CD4-positive, alpha-beta T cell treated with Interleukin-6 at 100 ng/mL for 8 hours (primary cell): ENCODE measurements at places on chromosomes 7 and 10.
A peak's percentile ranks its signal among the peaks of the same experiment; 100 is the strongest.

GRCh38 chr7:16734148-16734726, 19.3 kb upstream of the TSPAN13 start:
- DNase-seq, result no peak

- no peak for DNase-seq
These were observed 153.7 kb downstream of the DNAJB9 start for GRCh38 chr7:108723381-108723814.

- no peak for DNase-seq
These were observed 157.1 kb upstream of the PRKCQ start for GRCh38 chr10:6737080-6737641.

DNA sequence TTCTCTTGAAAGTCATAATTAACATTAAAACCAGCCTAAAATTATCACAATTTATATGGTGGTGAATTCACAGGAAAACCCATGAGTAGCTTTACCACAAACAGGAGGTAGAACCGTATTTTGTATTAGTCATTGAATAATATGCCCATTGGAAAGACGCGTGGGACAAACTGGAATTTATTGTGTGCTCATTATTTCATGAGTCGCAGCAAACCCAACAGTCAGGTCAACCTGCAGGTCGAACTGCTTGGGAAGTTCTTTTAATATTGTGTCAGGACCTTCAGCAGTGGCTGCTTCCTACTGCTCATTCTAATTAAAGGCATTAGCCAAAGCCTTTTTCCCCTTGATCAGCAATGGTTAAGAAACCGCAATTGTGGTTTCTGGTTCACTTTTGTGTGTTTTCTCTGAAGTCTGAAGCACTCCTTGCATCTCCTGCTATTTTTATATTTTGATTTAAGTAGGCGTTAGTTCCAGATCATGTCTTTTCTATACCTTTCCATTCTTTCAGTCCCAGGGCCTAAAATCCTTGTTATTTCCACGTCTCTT, 100.1 kb downstream of the RAB11FIP2 start:
- no peak for DNase-seq

- no peak for DNase-seq
These were observed 54.2 kb upstream of the CAMK2B start for GRCh38 chr7:44379366-44380188.

DNA sequence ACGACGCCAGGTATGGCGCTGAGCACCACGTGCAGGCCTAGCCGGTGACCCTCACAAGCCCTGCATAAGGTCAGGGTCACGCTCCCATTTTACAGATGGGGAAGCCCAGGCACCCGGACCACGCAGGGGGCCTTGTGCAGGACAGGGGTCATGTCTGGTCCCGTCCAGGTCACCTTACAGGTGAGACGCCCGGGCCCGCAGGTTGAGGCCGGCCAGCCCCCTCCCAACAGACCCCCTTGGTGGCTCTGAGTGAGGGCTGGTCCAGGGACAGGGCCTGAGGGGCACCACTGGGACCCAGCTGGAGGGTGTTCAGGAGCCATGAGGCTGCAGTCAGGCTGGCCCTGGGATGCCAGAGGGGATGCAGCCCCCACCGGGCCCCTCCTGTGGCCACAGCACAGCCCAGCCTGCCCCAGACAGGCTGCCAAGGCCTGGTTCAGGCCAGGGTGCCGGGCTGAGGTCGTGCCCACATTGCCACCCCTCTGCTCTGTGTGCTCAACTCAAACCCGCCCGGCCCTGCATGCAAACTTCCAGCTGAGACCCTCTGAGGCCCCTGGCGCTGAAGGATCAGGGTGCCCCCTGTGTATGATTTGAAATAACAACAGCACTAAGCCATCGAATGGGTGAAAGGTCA, 69.0 kb downstream of the PWWP2B start:
- DNase-seq, result no peak

DNA sequence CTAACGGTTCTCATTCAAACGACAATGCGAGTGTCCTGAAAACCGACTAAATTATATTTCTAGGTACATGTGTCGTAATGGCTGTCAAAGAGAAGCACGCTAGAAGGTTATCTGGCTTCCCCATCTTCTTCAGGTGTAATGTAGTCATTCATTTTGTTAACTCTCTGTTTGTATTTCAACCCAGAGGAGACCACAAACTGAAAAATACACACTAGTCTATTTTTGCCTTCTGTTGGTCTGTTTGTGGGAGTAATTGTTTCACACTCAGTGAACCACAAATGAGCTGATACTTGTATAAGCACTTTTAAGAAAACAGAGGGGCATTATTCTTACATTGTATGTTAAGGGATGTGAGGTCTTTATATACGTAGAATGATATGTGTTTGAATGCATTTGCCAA, 305.9 kb downstream of the GATA3 start:
- DNase-seq, result peak; percentile 4

- no peak for DNase-seq
These were observed 26.4 kb downstream of the AP5Z1 start for GRCh38 chr7:4801839-4802231.

GRCh38 chr10:61835069-61835945, 66.2 kb upstream of the ARID5B start:
- peak; percentile 21 for DNase-seq

DNA sequence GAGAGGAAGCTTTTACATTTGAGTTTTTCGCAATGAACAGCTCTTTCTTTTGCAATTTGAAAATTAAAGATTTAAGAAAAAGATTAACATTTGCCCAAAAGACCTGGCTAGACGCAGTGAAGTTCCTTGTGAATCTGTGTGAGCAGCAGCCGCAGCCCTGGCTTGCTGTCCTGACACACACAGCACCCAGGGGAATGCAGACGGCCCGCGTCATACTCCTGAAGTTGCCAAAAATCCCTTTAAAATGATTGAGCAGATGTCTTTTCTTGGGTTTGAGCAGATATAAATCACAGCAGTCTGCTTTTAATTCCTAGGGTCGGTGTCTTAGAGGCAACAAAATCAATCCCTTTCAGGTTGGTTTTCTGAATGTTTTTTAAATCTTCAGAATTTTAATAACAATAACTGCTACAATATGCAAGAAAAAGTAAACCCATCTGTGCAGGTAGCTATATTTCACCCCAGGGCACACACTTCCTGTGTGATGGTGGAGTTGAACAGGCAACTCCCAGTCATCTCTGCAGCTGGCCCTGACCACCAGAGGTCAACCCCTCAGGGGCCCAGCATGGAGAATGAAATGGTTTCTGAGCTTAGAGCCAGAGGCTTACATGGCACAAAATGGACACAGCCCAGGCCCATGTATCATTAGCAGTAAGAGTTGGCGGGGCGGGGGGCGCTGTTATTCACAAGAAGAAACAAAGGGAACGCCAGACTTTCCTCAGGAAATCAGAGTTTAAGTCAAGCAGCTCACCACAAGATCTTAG, 32.2 kb upstream of the TRIL start:
- no peak for DNase-seq

DNA sequence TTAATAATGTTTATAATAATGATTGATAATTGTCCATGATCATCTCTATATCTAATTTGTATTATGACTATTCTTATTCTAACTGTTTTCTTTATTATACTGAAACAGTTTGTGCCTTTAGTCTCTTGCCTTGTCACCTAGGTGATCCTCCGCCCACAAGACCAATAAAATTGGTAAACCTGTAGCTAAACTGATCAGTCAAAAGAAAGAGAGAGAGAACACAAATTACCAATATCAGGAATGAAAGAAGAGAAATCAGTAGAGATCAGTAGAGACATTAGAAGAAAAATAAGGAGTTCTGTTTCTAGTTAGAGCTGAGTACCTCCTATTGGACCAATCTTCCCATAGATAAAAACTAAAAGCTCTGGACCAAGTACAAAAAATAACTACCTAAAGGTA, 6.1 kb upstream of the COA1 start:
- DNase-seq, result no peak

GRCh38 chr7:92451645-92452044, 4.4 kb downstream of the GATAD1 start:
- no peak for DNase-seq

GRCh38 chr7:95700917-95701316, 71.4 kb upstream of the DYNC1I1 start:
- no peak for DNase-seq

DNA sequence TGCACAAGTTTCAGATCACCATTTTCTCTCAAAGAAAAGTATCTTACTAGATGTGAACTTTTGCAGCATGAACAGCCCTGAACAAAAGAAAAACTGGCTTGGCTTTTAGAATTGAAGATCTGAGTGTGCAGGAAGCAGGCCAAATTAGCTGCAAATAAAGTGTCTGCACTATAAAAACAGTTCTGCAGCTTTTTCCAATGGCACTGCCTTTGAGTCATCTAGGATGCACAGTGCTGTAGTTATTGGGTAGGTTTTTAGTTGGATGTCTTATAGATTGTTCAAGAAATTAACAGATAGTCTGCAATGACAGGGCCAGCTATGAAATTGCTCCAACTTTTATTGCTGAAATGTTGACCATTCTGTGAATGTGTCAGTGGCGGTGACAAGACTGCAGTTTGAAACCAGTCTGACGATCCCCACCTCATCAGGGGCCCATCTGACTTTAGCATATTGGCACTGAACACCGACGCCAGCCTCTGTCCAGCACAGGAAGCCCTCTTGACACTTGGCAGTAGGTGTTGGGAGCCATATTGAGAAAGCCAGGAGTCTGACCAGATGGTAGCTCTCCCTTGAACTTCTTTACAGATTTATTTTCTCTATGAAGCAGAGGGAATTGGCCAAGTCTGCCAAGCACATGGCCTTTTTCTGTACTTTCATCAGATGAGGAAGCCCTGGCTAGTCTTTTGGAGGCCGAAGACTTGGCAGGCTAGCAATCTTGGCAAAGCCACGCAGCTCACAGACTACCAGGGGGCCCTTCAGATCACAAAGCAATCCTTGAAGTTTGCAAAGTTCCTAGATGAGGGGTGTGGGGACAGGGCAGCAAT, 490.6 kb downstream of the NEBL start:
- DNase-seq, result no peak

- no peak for DNase-seq
These were observed 2.7 kb downstream of the PROSER2 start for GRCh38 chr10:11825796-11826414.

- DNase-seq, result no peak
These were observed 717.8 kb downstream of the SORCS3 start for GRCh38 chr10:105358911-105359310.

DNA sequence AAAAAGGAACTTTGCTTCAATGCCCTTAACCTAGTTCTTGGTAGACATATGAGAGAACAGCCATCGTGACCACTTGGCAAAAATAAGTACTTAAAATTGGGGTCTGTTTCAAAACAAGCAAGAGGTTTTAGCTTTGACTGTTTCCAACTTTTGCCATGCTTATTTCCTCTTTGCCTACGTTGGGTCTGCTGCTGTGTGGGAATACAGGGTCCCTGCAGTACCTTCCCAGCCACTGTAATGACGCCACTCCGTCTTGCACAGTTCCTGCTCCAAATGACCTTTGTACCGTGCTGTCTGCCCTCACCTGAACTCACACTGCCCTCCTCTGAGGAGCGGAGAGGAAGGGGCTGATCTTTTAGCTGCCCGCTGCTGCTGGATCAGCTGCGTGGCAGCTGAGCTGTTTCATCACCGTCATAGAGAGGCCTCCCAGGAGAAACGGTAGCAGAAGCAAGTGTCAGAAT, 133.1 kb downstream of the MAPK8 start:
- no peak for DNase-seq

- DNase-seq, result no peak
These were observed 161.1 kb upstream of the RHEB start for GRCh38 chr7:151680810-151681209.

DNA sequence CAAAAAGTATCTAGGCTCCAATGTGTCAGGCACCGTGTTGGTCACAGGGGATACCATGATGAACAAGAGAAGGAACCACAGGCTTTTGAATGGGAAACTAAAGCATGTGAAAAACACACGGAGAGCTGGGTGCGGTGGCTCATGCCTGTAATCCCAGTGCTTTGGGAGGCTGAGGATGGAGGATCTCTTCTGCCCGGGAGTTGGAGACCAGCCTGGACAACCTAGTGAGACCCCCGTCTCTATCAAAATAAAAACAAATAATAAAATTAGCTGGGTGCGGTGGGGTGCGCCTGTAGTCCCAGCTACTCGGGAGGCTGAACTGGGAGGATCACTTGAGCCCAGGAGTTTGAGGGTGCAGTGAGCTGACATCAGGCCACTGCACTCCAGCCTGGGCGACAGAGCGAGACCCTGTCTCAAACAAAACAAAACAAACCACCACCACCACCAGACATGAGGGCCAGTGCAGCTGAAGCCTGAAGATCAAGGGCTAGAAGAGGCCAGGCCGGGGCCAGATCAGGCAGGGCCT, 611 bp upstream of the COPS6 start:
- DNase-seq, result no peak

DNA sequence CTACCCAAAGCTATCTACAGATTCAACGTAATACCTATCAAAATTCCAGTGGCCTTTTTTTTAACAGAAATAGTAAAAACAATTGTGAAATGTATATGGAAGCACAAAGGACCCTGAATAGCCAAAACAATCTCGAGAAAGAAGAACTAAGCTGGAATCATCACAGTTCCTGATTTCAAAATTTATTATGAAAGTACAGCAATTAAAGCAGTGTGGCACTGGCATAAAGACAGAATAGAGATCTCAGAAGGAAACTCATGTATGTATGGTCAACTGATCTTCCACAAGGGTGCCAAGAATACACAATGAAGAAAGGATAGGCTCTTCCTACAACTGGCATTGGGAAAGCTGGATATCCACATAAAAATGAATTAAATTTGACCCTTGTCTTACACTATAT, 23.2 kb downstream of the PNLIPRP3 start:
- DNase-seq, result no peak
